ENCODE measurements at places on chromosomes 11 and 22.

DNA sequence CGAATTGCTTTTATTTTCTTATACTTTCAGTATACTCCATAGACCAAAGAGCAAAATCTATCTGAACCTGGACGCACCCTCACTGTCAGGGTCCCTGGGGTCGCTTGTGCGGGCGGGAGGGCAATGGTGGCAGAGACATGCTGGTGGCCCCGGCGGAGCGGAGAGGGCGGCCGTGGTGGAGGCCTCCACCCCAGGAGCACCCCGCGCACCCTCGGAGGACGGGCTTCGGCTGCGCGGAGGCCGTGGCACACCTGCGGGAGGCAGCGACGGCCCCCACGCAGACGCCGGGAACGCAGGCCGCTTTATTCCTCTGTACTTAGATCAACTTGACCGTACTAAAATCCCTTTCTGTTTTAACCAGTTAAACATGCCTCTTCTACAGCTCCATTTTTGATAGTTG lies 1077.4 kb downstream of the BRD1 start:
- DNase-seq = no peak

GRCh38 chr11:2314136-2314524 lies 12.3 kb downstream of the TSPAN32 start:
- no peak for DNase-seq

DNA sequence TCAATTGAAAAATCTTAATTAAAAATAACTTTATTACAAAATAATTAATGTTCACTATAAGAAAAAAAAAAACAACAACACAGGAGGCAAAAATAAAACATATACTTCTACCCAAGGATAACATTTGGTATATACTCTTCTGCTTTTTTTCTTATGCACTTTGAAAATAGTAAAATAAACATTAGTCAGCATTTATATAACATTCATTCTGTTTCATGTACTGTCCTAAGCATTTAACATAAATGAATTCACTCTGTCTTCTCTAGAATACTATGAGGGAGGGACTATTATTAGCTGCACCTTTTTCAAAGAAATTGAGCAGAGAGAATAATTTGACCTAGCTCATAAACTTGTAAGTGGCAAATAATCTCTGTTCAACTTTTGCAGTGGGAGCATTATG lies 48.3 kb upstream of the CCDC34 start:
- DNase-seq = no peak

DNA sequence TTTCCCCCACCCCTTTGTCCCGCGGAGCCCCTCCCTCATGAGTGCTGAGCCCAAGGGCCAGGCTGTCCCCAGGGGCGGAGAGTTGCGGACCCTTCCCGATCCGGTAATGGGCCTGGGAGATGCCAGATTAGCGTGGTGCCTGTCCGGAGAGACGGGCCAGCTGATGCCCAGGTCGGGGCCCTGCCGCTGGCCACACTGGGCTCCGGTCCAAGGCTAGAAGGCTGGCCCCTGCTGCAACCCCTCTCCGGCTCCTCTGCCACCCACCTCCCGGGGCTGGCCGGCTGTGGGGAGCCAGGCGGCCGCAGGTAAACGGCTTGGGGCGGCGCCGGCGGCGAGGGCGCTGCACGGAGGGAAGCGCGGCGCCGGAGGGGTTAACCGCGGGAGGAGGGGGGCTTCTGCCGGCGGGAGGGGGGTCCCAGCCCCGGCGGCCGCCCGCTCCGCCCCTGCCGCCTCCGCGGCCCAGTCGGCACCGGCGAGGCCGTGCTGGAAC lies at the start of gene KCNK4:
KCNK4 (plus strand) TSS at position 41 of the 490 bp plus-strand sequence. CDS start 1,717 bp downstream, outside the sequence.
- DNase-seq = no peak

GRCh38 chr11:23755769-23756168 lies 741.1 kb upstream of the LUZP2 start:
- DNase-seq = no peak

DNA sequence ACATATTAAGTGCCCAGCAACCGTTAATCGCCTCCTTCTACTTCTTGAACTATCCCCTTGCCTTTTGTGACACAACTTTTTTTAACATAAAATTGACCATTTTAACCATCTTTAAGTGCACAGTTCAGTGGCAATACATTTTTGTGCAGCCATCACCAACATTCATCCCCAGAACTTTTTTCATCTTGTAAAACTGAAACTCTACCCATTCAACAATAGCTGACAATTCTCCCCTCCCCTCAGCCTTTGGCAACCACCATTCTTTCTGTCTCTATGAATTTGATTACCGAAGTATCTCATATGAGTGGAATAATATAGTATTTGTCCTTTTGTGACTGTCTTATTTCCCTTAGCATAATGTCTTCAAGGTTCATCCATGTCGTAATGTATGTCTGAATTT lies 66.0 kb downstream of the MICAL2 start:
- no peak for DNase-seq

Data from activated naive CD4-positive, alpha-beta T cell treated with anti-CD3 and anti-CD28 coated beads, Interleukin-2, amount 50 U/mL, for 16 hours (primary cell).